ENCODE measurements at places on chromosomes 2 and 18.

DNA sequence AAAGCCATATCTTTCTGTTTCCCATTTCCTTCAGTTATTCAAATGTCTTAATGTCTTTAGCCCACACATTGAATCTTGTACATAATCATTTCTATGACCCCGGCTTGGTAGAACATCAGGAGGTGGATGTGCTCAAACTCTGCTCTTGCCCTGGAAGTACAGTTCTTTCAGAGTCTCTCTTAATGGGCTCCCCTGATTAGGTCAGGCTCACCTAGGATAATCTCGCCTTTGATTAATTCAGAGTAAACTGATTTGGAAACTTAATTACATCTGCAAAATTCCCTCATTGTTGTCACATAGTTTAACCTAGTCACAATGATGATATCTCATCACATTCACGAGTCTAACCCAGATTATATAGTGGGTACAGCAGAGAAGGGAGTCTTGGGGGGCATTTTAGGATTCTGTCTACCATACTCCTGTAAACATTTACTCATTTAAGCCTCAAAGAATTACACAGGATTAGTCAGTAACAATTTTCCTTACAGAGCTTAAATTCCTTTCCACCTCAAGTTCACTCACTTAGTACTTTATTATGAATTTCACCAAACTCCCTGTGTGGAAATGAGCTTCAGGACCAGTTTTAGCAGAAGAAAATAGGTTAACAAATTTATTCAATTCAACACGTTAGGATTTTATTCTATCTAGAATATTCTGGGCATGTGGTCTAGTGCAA, 135.5 kb downstream of the FHOD3 start:
- no peak for DNase-seq

DNA sequence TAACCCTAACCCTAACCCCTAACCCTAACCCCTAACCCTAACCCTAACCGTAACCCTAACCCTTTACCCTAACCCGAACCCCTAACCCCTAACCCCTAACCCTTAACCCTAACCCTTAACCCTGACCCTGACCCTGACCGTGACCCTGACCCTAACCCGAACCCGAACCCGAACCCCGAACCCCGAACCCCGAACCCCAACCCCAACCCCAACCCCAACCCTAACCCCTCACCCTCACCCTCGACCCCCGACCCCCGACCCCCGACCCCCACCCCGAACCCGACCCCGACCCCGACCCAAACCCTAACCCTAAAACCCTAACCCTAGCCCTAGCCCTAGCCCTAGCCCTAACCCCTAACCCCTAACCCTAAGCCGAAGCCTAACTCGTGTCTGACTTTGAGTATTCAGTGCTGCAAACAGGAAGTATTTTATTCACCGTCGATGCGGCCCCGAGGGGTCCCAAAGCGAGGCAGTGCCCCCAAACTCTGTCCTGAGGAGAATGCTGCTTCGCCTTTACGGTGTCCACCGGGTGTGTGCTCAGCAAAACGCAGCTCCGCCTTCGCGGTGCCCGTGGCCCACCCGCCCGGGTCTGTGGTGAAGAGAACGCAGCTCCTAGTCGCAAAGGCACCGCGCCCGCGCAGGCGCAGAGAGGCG, 36.0 kb downstream of the FAM110C start:
- DNase-seq: no peak

DNA sequence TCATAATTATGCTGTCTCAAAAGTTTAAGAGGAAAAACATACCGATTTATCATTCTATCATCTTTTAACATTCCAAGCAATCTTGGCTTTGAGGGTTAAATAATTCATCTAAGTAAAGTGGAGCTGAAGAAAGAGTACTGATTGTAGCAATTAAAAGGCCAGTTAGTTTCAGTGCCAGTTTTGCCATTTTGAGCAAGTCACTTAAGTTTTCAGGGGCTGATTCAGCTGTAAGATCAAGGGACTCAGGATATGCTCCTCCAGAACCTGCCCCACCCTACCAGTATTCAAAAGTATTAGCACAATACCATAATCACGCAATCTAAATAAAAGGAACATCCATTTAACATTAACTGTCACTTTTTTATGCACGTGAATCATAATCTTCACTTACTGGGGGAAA, 1.9 kb downstream of the SS18 start:
- DNase-seq: no peak

DNA sequence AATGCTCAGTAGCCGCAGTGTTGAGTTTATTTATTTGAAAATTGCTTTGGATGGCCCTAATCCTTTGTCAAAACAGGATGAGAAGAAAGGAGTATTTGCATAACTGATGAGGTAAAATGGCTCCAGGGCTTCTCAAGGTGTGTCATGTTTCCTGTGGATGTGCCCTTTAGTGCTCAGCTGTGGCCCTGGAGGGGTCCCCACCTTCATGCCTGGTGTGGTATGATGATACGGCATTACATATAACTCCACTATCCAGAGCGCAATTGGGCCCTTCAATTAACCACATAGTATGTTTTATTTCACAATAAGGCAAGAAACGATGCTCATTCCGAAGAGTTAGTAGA, 39.8 kb upstream of the TMEM178A start:
- no peak for DNase-seq
